Osteocyte (in vitro differentiated cells): ENCODE measurements at places on chromosomes 12 and 14. TPM values are rescaled to one million over a fixed set of nuclear protein-coding genes. Genes with fewer than 3 reads are reported as not detected.

DNA sequence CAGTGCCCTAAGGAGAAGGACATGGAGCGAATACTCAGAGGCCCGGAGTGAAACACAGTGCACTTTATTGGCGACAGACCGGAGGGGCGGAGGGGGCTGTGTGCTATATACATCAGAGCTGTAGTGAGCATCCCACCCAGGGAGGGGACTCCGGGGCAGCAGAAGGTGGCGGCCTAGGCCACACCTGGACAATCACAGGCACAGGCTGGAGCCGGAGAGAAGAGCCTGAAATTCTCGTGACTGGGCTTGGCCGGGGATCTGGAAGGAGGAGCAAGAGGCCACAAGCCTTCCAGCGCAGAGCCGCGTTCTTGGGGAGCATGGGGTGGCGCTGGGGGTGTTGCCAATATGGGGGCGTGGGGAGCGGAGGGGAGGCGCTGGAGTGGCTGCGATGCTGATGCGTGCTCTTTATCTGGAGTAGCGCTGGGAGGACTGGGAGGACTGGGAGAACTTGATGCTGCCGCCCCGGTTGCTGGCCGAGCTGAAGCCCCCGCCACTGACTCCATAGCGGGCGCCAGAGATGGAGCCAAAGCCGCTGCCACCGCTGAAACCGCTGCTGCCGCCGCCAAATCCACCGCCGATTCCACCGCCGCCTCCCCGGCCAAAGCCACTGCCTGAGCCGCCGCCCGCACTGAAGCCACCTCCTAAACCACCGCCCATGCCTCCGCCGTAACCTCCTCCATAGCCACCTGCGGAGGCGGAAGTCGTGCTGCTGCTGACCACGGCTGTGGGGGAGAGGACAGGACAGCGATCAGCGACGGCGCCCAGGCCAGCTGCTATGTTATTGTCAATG is 6.1 kb downstream of the KRT3 start:
- H3K4me3 ChIP-seq: no peak overlapping the region
- no peak for DNase-seq
- H3K27ac ChIP-seq: no peak overlapping the region
- H3K27me3 ChIP-seq: peaks cover 38% of the 10 kb centered on the region
- no peaks in the 10 kb centered on the region for H3K4me1 ChIP-seq

- H3K36me3 ChIP-seq: no peaks in the 10 kb centered on the region
- peaks cover 31% of the 10 kb centered on the region for H3K4me1 ChIP-seq
These were observed 65.0 kb downstream of the PITPNM2 start for GRCh38 chr12:123085730-123086487.

DNA sequence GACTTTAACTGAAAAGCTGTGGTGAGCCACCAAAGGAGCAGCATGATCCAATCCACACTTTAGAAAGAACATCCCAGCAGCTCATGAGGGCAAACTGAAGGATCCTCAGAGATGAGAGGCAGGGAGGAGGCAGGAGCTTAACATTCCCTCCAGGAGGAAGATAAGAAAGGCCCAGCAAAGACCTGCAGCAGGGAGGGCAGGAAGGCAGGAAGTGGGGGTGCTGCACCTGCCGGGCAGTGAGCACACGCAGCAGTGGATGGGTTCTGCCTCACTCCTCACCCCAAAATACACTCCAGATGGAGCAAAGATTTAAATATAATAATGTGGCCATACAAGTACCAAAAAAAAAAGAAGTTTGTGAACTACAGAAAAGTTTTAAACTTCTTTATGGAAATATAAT is 48.4 kb downstream of the GCH1 start:
- no peak overlapping the region for H3K27ac ChIP-seq
- H3K4me3 ChIP-seq: no peak overlapping the region
- H3K4me1 ChIP-seq: no peaks in the 10 kb centered on the region
- H3K27me3 ChIP-seq: peaks cover 22% of the 10 kb centered on the region

RNF31 gene
- 65.9 and 66.5 TPM in 2 replicates for total RNA-seq

DNA sequence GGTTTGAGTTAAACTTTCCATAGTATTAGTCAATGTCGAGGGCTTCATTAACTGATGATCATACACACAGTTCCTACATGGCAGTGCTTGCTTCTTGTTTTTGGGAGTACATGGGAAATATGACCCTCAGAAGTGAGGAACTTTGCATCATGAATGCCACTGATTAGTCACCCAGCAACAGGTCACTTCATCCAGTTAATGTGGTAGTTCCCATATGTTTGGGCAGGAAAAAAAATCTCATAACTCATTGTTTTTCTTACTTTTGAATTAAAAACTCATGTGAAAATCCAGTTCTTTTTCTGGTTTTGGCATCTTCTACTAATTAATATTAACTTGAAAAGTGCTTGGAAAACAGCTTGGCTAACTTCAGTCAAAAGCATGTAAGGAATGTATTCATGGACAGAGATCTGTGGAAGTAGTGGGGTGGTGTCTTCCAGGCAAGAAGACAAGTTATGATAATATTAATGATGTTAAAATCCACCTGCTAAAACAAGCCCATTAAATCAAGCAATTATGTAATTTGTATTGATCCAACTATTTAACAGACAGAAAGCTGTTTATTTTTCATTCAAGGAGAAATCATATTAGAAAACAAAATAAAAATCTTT is 309.1 kb upstream of the NAV3 start:
- no peaks in the 10 kb centered on the region for H3K27me3 ChIP-seq
- H3K4me3 ChIP-seq: no peak overlapping the region
- no peaks in the 10 kb centered on the region for H3K4me1 ChIP-seq
- DNase-seq: no peak
- H3K27ac ChIP-seq: no peak overlapping the region
